ENCODE measurements at places on chromosomes 1 and 21.

- no peak for DNase-seq
Observed at GRCh38 chr1:52739699-52740467, 13.6 kb downstream of the ZYG11B start.

DNA sequence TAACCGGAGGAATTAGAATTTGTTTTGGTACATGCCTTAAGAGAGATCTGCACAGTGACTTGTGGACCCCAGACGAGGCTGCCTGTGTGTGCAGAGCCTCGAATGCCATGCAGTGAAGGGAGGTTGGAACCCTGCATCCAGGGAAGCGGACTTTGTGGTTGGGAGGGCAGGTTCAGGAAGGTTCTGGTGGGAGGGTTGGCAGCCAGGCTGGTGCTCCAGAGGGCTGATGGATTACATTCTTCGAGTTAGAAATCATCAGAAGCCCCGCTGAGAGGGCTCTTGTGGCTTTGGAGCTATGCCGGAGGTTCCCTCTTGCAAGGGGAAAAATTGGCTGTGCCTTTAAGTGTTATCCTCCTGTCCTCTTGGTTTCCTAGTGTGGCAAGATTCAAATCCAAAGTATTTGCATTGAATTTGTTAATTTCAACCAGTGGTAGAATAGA is 21.1 kb downstream of the ROR1 start:
- no peak for DNase-seq

GRCh38 chr1:201184307-201185122 is 6.1 kb upstream of the IGFN1 start:
- DNase-seq = no peak

GRCh38 chr1:5343256-5344020 is 648.8 kb downstream of the NPHP4 start:
- DNase-seq = no peak

- DNase-seq = no peak
Observed at GRCh38 chr1:64038119-64038518, 165.3 kb upstream of the UBE2U start.

DNA sequence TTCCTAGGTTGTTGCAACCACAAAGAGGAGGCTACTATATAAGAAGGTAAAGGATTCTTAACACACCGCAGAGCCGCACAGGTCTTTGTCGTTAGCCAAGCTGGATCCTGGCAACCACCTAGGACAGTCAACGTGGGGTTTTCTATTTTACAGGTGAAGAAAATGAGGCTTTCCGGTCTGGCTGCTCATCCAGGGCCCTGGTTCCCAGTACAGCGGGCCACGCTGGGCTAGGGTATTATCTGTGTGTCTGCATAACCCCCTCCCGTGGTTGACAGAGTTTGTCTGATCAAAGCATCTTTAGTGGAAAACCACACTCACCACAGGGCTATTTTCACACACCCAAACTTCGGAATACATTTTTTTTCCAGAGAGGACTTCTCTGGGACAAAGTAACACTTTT is 39.0 kb upstream of the PDE9A start:
- DNase-seq = no peak

GRCh38 chr1:170665629-170666028 is 1.7 kb downstream of the PRRX1 start:
- no peak for DNase-seq

GRCh38 chr1:10292188-10292587 is 81.8 kb downstream of the KIF1B start:
- DNase-seq = no peak

DNA sequence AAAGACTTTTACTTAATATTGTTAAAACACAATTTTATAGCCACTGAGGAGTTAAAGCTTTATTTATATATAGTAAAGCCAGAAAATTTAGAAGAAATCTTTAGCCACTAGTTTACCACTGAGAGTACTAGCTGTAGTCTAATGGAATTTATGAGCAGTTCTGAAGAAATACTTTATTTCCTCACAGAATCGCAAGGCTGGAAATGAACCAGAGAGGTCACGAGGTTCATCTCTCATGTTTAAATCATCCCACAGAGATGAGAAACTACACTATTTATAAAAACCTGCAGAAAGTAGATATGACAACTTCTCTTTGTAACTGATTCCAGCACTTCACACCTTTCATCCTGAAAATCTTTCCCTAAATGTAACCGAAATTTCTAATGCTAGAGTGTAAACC is 26.0 kb downstream of the ADGRL4 start:
- DNase-seq = no peak

GRCh38 chr1:14570514-14570913 is 28.0 kb upstream of the KAZN start:
- no peak for DNase-seq

DNA sequence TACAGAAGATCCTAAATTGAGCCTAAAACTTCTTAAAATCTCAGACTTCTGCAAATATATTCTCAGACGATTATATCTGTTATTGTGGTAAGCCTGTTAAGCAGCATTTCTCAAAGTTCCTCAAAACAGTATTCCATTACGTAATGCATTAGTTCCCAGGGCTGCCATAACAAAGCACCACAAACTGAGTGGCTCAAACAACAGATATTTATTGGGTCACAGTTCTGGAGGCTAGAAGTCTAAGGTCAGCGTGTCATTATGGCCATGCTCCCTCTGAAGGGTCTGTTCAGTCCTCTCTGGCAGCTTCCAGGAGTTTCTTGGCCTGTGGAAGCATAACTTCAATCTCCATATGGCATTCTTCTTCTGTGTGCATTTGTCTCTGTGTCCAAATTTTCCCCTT is 103.5 kb upstream of the ST6GALNAC5 start:
- DNase-seq = no peak

- DNase-seq = no peak
Observed at GRCh38 chr1:219812086-219812485, 116.3 kb downstream of the SLC30A10 start.

DNA sequence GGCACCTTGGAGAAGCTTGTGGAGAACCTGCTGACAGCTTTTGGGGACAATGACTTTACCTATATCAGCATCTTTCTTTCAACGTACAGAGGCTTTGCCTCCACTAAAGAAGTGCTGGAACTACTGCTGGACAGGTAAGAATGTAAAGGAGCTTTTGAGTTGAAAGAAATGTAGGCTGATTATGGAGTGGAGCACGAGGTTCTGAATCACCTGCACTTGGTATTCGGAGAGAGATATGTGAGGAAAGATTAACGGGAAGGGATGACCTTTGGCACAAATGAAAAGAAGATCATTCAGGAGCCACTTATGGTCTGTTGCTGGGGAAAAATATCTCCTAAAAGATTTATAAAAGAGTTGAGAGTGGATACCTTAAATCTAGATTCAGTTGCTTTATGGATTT is 42.7 kb downstream of the RGL1 start:
- no peak for DNase-seq

- DNase-seq = no peak
Observed at GRCh38 chr1:171472183-171472647, 13.1 kb upstream of the PRRC2C start.

DNA sequence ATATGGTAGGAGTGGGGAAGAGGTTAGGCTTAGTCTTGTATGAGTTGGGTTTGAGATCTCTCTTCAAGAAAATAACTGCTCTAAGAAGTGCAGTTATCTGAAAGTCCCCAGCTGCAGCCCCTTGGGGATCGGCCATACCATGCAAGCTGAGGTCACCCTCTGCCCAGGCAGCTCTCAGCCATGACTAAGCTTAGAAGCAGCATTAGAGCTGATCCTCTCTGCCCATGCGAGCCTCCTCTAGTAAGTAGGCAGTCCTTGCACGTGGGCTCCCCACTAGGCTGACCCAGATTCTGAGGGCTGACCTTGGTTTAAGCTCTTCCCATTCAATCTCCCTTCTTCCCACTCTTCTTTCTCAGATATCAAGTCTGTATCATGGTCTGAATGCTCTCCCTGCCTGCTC is 121.0 kb upstream of the UBE2U start:
- DNase-seq = no peak

GRCh38 chr1:231684356-231685244 is 58.0 kb downstream of the DISC1 start:
- no peak for DNase-seq

- DNase-seq = no peak
Observed at GRCh38 chr1:227823537-227823936, 8.1 kb downstream of the PRSS38 start.

DNA sequence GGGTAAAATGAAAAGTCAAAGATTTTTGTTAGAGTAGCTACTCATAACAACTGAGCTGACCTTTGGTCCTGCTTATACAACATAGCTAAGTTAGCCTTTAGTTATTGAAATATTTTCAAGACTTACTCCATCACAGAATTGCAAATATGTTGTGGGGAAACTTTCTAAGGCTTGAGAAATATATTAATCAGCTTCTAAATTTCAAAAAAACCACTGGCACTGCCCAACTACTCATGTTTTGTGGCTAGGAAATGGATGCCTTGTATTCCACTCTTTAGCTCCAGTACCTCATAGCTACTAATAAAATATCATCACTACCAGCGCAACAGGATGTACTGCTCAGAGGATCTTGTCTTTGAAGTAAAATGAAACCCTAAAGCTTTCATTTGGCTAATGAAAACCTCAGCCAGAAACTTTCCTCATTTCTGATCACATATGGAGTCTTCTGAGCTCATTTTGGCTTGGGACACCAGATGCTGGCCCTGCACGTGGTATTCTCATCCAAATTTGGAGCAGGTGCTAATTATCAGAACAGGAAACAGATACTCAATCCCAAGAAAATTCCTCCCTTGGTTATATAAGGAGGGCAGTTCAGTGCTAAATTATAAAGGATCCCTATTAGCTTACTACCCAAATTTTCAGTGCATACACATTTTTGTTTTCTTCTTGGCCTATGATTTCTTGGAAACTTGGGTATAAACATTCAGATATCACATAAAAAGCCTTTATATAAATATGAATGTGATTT is 690.7 kb downstream of the ADGRL2 start:
- DNase-seq = no peak

GRCh38 chr1:10541286-10541685 is 66.5 kb downstream of the PEX14 start:
- no peak for DNase-seq

DNA sequence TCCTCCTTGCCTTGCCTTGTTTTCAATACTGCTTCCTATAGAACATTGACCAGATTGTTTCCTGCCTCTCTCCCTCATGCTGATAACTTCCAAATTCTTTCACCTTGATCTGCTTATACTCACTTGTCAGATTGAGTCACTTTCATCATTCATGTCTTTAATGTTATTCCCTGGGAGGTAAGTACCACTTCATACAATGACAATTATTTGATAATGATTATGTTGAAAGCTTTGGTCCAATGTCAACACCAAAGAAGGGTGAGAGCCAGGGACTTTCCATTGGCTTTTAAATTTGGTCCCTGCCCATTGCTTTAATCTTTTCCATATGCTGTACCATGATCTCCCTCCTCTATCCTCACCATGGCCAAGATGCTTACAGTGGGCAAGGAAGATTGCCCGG is 137.4 kb downstream of the SYT2 start:
- no peak for DNase-seq

- DNase-seq = no peak
Observed at GRCh38 chr21:28975397-28975796, 17.3 kb downstream of the LTN1 start.

DNA sequence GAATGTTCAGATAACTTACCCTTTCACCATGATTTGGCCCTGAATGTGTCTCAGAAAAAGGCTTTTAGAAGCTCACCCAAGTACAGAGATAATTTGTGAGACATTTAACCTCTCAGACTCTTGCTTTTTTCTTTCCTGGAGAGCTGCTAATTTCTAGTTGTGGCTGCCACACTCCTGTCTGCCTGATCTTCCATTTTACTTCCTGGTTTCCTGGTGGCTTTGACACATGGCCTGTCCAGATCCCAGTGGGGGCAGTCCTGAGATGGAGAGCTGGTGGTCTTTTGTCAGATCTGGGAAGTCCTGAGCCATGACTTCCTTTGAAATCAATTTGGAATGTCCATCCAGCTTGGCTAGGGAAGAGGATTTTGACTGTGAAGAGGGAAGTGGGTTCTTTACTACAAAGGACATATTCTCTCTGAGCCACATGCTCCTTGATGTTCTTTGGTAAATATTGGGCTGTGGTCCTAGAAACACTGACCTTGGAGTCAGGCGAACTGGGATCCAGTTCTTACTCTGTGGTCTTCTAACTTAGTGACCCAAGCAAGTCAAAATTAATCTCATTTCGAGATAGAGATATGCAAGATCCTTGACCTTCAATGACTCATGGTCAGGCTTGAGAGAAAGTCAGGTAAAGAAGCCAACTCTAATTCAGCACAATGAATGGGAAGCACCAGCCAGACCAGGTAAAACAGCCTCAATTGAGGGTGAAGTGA is 78.0 kb upstream of the HSD17B7 start:
- DNase-seq = no peak

DNA sequence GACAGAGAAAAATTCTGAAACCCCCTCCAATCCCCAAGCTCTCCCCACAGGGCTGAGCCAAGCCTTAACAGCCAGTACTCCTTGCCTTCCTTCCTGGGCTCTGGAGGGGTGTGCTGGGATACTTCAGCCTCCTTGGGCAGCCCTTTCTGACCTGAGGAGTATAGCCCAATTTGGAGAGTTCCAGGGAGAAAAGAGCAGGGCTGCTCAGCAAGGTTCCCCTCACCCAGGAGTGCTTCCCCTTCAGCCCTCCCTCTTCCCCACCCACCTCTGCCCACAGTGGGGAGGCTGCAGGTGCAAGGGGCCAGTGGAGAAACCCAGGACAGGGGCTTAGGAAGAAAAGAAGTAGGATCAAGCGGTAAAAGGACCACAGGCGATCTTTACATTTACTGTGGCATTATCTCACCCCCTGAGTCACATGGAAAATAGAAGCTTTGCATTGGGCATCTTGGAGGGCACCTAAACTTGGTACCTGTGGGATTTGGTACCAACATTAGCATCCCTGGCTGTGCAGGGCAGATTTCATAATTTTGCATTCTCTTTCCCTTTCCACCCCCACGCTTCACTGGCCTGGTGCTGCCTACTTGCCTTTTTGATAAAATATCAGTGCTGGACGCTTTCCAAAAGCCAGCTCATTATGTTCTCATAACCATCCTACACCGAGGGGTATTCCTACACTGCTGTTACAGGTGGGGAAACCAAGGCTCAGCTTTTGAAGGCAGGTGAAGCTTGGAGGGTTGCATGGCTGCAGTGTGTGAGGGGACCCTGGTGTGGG is 2.8 kb upstream of the ADORA1 start:
- no peak for DNase-seq

DNA sequence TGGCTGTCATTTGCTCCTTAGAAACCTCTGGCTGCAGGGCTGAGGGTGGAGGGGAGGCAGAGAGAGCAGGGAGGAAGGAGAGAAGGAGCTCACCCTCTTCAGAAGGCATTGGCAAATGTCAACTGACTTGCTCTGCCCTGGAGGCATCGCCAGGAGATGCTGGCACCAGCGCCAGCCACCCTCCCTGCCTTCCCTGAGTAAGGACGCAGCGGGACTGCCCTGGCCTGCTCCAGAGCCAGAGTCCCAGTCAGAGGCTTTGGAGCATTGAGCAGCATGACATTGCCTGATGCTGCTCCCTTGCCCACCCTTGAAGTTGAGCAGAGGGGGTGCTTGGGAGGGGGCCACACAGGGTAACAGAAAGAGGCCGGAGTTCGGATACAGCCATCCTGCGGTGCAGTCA is 62.3 kb downstream of the DISP3 start:
- DNase-seq = no peak
